ENCODE measurements at places on chromosomes 5 and 9.

GRCh38 chr5:79518718-79519117 is 4.8 kb upstream of the HOMER1 start:
- DNase-seq, result no peak

GRCh38 chr9:131986089-131986488 is 93.6 kb downstream of the MED27 start:
- DNase-seq, result no peak

DNA sequence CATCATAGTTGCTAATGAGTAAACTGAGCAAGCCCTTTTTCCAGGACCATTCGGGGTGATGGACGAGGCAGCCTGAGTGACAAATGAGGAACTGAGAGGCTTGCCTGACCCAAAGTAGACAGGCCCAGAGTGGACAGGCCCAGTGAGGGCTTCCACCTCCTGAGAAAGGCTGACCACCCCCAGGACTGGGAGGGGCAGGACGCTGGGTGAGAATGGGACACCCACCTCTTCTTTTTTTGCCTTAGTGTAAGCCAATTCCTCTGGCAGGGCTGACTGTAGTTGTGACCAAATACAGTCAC is 68.3 kb downstream of the MACROH2A1 start:
- no peak for DNase-seq

DNA sequence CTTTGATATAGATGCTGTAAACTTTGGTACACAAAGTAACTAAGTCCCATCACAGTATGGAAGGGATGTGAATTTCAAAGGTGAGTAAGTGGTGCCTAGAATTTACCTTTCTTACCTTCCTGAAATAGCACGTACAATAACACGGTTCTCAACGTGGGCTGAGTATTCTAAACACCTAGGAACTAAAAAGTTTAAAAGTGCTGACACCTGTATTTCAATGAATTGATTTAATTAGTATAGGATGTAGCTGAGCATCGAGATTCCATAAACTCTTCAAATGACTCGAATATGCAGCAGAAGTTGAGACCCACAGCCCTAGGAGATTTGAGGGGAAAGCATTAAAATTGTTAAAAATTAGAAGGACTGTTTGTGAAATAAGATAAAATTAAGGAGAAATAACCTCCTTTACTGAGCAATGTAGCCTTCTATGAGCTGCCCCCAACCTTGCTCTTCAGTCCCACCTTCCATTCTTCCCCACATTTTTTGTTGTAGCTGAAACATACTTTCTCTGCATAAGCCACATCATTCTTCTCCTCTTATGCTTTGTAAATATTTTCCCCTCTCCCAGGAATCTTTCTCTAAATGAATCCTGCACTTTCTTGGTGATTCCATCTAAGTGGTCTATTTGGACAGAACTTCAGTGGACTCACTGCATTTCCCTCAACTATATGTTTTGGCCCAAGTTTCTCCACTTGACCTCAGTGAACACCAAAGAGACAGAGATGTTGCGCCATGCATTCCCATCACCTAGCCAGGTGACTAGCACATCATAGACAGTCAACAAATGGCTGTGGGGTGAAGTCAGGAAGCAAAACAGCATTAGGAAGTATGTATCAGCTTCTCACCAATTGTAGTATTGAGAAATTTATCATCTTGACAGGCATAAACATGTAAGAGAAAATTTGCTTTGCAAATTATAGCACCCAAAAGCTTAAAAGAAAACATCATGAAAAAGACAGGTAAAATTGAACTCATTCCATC is 156.5 kb upstream of the TAS2R1 start:
- DNase-seq, result no peak

DNA sequence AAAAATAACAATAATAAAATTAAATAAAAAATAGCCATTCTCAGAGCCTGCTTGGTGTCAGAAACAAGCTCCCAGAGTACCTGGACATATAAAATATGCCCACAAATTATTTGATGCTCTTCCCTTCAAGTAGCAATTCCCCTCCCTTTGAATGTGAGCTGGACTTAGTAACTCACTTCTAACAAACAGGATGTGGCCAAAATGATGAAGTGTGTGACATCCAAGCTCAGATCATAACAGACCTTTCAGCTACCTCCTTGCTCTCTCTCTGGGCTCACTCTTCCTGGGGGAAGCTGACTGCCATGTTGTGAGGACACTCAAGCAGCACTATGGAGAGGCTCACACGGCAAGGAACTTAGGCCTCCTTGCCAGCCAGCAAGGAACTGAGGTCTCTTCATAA is 69.0 kb downstream of the SPRY4 start:
- no peak for DNase-seq
